ENCODE measurements at places on chromosomes 2 and 18. TPM values are rescaled to one million over a fixed set of nuclear protein-coding genes. Genes with fewer than 3 reads are reported as not detected.

The CNTNAP5 gene
- not detected for polyA plus RNA-seq

The GPR39 gene
- polyA plus RNA-seq = 8.0 TPM

The ITGB6 gene
- polyA plus RNA-seq = 31.2 TPM

The C2orf80 gene
- not detected for polyA plus RNA-seq

The CKAP2L gene
- 13.4 TPM for polyA plus RNA-seq

The ST8SIA5 gene
- not detected for polyA plus RNA-seq

The MLPH gene
- 0.54 TPM for polyA plus RNA-seq

The POTEE gene
- polyA plus RNA-seq = 0.03 TPM

The NOTO gene
- polyA plus RNA-seq = not detected

The FOXD4L1 gene
- 0.02 TPM for polyA plus RNA-seq

The FIGN gene
- polyA plus RNA-seq = 0.57 TPM

The CDH19 gene
- polyA plus RNA-seq = not detected

The SPHKAP gene
- polyA plus RNA-seq = not detected

The AFF3 gene
- polyA plus RNA-seq = not detected

All from foreskin keratinocyte (primary cell).